ENCODE measurements at places on chromosomes 6 and 20.

- no peak for DNase-seq
Observed at GRCh38 chr20:32233286-32233685, 25.6 kb downstream of the POFUT1 start.

GRCh38 chr6:161239001-161239400 lies 34.9 kb downstream of the AGPAT4 start:
- no peak for DNase-seq

DNA sequence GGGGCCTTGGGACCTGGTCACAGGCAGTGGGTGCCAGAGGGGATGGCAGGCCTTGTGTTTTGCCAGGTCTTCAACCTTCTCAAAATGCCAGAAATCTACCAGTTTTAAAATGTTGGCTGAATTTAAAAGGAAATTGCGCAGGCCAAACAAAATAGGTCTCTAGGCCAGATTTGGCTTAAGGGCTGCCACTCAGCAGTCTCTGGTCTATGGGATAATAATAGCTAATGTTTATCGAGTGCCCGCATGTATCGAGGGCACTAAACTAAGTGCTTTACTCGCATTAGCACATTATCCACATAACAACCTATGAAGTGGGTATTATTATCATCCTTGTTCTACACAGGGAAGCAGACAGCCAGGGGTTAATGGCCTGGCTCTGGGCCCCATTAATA lies 11.0 kb downstream of the E2F3 start:
- DNase-seq, result no peak

DNA sequence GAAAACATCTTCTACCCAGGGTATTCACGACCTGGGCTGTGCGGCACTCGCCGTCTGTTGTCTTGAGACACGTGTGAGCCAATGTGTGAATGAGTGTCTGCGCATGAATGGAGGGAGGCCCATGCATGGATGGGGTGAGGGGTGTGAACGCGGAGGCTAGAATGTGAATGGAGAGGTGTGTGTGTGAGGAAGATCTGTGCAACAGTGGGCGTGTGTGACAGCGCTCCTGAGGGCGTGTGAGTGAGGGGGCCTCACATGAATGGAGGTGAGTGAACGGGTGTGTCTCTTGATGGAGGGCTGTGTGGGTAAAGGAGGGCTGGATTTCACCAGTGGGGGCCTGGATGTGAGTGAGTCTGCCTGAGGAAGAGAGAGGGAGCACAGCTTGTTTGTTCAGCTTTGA lies 146.0 kb downstream of the LRFN2 start:
- DNase-seq, result no peak

DNA sequence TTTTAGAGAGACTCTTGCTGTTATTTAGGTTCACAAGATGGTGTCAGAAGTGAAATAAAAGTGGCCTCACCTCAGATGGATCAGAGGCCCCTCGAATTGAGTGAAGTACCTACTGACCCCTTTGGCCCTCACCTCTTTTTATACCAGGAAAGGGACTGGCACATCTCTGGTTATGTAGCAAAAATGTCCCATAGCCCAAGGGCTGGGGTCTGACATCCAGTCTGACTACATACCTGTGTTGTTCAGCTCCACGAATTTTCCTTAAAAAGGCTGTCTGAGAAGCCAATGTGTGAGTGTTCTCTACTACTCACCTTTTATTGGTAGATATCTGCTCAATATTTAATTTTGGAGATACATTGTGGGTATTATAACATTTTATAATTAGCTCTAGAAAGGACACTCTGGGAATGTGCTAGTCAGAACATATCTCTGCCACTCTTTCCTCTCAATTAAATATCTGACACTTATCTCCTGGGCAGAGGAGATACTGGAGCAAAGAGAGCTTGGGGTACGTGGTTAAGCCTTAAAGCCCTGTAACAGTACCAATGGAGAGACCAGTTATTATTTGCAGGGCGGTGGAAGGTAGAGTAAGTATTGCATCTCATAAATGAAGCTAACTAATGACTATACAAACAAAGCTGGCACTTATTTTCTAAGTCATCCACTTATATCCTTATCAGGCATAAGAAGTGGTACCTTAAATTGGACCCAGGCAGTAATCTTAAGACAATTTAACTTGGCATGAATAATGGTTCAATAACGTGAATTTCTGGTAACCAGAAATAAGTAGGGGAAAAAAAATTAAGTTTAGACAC lies 20.0 kb upstream of the IL22RA2 start:
- DNase-seq, result no peak

DNA sequence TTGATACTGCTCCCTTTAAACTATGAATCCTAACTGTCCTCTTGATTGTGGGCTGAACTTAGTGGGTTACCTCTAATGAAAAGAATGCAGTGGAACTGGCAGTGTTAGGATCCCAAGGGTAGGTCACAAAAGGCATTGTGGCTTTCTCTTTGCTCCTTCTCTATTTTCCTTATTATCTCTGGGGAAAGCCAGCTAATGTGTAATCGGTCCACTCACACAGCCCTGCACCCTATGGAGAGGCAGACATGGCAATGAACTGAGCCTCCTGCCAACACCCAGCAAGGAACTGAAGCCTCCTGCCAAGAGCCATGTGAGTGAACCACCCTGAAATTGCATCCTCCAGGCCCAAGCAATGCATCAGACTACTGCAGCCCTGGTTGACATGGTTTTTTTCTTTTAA lies 24.6 kb upstream of the ZNF133 start:
- no peak for DNase-seq

GRCh38 chr6:52523378-52524142 lies 53.3 kb downstream of the TRAM2 start:
- no peak for DNase-seq

DNA sequence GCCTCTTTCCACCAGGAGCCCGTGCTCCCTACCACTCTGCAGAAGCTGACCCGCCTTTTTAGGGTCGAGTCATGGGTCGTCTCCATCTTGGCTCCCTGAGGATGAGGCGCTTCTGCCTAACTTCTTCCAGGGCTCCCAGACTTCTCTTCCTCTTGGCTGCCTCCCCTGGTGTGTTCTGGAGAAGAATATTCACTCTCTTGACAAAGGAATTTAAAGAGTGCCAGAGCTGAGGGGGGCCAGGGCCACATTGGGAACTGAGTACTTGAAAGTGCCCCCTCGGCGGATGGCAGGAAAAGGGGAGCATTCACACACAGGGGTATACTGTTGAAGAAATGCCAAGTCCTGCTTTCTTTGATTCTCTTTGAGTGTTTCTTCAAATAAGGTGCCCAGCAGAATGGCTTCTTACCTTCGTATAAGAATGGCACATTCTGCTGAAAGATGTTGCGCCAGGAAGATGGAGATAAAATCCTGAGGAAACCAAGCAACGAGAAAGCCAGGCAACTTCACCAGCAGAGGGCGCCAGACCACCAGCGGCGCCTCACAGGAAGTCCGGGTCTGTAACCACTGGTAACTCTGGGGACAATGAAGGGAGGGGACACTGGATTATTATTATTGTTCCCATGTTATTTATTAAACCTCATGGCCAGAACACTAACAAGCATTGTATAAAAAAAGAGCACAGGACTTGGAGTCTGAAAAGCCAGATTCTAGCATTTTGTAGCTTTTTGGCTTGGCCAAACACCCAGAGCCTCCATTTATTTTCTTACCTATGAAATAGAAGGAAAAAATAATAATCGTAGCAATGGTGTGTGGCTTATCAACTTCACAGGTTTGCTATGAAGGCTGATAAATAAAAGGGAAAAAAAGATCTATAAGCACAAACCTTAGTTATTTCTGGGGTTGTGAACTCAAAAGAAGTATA lies 176.7 kb downstream of the HACE1 start:
- DNase-seq, result peak; percentile 77

- DNase-seq, result no peak
Observed at GRCh38 chr6:170456334-170456733, 96.8 kb downstream of the PSMB1 start.

- DNase-seq, result no peak
Observed at GRCh38 chr6:12200761-12201160, 89.4 kb upstream of the EDN1 start.

- no peak for DNase-seq
Observed at GRCh38 chr6:56795466-56796195, 152.9 kb upstream of the DST start.

DNA sequence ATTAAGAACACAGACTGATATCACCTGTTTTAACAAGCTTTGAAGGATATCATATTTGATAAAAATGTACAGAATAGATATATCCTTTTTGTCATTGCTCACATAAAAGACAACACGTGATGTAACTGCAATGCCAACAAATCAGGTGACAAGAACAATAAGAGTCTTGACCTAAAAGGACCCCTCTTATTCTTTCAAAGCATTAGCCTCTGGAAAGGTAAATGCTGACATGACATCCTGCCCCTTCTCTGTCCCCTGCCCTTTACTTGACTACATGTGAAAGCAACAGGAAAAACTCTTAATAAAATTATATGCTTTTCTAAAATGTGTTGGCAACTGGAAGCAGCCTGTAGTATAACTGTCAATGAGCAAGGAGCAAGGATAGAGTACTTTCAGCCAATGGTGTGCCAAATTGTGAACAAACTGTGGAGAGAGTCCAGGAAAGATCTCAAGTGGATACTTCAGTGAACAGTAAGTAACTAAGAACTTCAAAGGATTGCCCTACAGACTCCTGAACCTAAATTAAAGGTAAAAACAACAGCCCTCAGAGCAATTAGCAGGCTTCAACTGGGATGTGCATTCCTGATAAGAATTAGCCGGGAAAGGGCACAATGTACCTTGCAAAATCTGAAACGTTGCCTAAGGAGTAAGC lies 16.3 kb downstream of the PTPRK start:
- no peak for DNase-seq

DNA sequence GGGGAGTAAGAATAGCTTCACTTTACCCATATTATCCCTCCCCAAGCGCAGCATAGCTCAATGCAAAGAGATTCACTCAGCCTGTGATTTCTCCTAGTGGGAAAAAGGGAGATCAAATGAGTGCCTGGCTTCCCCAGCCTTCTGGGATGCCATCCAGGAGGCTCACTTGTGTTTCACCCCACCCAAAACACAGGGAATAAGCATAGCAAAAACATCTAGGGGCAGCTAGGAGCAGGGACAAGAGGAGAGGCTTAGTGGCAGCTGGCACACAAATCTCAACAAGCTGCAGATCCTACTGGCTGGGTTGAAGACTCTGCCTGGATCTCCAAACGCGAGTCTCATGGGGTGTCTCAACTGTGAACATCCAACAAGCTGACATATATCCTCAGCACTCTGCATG lies 715.8 kb downstream of the RNF144B start:
- DNase-seq, result no peak

- DNase-seq, result peak; percentile 59
Observed at GRCh38 chr6:109381061-109381746, 1.1 kb downstream of the CD164 start.

- DNase-seq, result no peak
Observed at GRCh38 chr20:50097843-50098242, 15.1 kb downstream of the UBE2V1 start.

GRCh38 chr6:5132731-5133130 lies 47.6 kb downstream of the PPP1R3G start:
- peak; percentile 78 for DNase-seq

DNA sequence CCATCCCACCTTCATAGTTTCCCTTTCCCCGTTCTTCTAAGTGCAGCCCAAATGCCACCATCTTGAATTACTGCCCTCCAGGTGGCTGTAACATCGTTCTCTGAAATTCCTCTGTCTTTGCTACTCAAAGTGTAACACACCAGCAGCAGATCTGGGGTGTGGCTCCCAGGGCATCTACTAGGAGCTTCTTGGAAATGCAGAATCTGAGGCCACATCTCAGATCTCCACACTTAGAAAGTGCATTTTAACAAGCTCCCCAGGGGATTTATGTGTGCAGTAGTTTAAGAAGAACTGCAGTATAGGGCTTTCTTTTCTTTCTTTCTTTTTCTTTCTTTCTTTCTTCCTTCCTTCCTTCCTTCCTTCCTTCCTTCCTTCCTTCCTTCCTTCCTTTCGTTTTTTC lies 1.7 kb upstream of the MLIP start:
- DNase-seq, result no peak

GRCh38 chr6:122184401-122184827 lies 215.0 kb upstream of the HSF2 start:
- no peak for DNase-seq

GRCh38 chr20:54474046-54474445 lies 1.3 kb upstream of the DOK5 start:
- no peak for DNase-seq

GRCh38 chr20:32474009-32474716 lies 111.0 kb downstream of the NOL4L start:
- no peak for DNase-seq

GRCh38 chr6:44226368-44227147 lies 3.2 kb downstream of the SLC29A1 start:
- no peak for DNase-seq

GRCh38 chr6:165663736-165664558 lies 906 bp upstream of the PDE10A start:
- no peak for DNase-seq

GRCh38 chr20:23331450-23332350 lies 18.9 kb upstream of the NXT1 start:
- DNase-seq, result peak; percentile 72

DNA sequence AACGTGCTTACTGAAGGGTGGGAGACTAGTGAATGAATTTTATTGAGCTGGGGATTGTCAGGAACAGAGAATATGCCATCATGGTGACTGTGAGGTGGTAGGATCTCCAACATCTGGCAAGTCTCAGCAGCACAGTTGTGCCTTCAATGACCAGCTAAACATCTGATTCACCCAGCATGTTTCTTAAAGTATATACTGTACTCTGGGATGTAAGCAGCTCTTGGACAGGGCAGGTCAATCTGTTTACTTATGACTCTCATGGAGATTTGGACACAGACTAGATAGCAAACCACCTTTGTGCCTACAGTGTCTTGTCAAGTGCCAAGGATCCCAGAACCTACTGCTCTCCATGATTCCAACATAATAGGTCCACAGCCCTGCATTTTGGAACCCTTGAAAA lies 801.0 kb upstream of the CITED2 start:
- DNase-seq, result no peak

- DNase-seq, result no peak
Observed at GRCh38 chr6:152386131-152386530, 251.0 kb downstream of the SYNE1 start.

GRCh38 chr6:11703725-11704124 lies 74.9 kb downstream of the ADTRP start:
- DNase-seq, result no peak

DNA sequence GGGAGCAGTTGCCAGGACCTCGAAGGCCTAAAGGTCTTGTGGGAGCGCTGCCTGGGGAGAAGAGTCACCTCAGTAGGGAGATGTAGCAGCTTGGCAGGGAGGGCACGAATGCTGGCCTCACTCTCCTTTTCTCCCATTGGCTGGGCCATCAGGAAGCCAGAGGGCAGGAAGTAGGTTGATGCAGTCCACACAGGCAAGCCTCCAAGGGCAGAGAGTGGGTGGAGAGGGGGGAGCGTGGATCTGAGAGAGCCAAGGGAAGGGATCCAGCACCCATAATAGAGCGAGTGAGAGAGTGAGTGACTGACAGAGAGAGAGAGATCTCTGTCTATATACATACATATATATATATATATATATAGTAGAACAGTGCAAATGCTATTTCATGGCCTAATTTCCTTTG lies 215.3 kb upstream of the LRFN2 start:
- DNase-seq, result no peak

- DNase-seq, result peak; percentile 38
Observed at GRCh38 chr6:166656230-166657151, 29.4 kb upstream of the RPS6KA2 start.

GRCh38 chr20:36760647-36761046 lies 12.9 kb downstream of the DSN1 start:
- DNase-seq, result no peak

All from suppressor macrophage treated with lipopolysaccharide for 1 hour (primary cell).